ENCODE measurements at places on chromosomes 5 and 9.

DNA sequence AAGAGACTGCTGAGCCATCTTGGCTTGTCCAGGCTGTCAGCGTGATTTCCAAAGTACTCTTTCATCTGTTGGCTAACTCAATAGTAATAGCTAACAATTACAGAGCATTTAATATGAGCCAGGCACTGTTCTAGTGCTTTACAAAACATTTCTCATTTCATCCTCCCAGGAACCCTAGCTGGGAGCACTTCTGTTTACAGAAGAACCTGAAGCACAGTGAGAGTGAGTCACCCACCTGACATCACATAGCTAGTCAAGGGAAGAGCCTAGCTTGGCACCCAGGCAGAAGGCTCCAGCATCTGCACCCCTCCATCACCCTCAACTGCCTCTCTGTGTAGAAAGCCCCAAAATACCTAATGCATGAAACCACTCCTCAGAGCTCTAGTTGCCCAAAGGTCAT lies 57.5 kb upstream of the IQGAP2 start:
- DNase-seq, result no peak

- DNase-seq, result no peak
Measured at GRCh38 chr5:125508225-125508624, 761.8 kb upstream of the ZNF608 start.

GRCh38 chr5:74179701-74180100 lies 460.8 kb downstream of the ENC1 start:
- DNase-seq, result no peak

DNA sequence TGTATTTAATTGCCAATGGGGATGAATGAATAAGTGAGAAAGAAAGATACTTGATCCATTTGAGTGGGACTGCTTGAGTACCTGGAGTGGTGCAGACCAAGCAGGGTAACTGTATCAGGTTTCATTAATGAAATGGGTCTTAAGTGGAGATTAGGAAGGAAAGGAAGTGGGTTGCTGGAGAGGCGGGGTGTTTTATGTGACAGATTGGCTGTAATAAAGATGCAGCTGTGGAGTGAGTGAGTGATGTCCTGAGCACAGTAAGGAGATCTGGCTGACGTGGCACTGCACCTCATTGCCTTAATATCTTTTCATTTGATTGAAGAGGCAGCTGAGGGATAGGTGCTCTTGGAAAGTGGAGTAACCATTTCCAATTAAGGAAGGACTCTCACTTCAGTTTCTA lies 161.0 kb upstream of the CCDC152 start:
- DNase-seq, result peak; percentile 28

DNA sequence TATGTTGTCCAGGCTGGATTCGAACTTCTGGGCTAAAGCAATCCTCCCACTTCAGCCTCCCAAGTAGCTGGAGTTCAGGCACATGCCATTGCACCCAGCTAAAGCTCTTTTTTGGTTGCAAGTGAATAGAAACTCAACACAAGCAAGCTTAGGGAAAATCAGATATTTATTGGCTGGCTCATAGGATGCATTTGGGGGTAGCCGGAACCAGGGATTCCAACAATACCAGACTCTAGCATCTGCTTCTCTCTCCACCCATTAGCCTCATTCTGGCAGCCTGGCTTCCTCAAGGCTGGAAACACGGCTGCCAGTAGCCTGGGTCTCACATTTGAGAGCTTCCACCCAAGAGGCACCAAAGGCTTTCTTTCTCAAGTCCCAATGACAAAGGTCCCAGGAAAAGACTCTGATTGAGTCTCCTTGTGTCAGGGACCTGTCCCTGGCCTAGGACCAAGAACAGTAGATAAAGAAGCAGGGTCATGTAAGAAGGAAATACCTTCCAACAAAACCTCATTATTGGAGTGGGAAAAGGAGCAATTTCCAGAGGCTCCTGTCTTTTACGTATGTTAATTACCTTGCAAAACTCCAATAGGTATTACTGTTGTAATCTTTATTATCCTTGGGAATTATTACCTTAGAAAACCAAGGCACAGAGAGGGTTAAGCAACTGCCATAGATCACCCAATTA lies 23.0 kb upstream of the B4GALT1 start:
- DNase-seq, result no peak

DNA sequence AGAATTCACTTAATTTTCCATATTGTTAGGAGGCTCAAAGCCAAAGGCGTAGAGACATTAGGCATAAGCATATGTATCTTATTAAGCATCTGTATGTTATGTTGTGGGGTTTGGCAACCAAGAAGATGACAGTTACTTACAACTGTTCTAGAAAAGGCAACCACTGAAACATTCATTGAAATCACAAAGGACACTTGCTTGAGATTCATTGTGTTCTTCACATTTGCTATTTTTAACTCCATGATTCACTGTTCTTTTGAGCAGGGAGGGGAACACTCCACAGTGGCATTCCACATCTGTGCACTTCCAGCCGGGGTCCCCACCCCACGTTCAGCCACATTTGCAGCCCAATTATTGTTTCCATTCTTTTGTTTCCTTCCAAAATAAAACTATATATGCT lies 107.1 kb downstream of the PALM2AKAP2 start:
- DNase-seq, result no peak

GRCh38 chr9:127128341-127129072 lies 6.1 kb upstream of the ANGPTL2 start:
- no peak for DNase-seq

GRCh38 chr9:12718482-12719026 lies 25.4 kb downstream of the TYRP1 start:
- no peak for DNase-seq

DNA sequence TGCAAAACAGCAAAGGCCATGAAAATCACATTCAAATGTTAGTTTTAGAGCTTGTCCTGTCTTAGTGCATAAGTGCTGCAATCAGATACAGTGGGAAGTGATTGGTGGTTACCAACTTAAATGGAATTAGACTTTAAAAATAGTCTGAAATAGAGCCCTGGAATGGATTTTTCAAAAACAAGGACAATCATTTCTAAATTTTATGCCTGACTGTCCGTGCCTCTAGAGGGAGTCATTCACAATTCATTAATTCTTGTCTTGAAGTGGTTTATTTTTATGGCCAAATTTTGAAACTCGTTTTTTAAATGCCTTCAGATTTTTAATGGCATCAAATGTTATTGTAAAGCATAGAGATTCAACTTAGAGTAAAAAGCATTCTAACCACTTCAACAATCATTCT lies 561.8 kb upstream of the DAB2 start:
- DNase-seq, result no peak

GRCh38 chr5:129216001-129216400 lies 121.5 kb downstream of the ISOC1 start:
- no peak for DNase-seq

- DNase-seq, result no peak
Measured at GRCh38 chr5:130896636-130897035, 268.4 kb downstream of the HINT1 start.
